ENCODE measurements at places on chromosomes 13 and 19.

- no peak for DNase-seq
Observed at GRCh38 chr19:39692166-39692565, 12.1 kb upstream of the LGALS14 start.

GRCh38 chr13:89214185-89214584 is 1543.0 kb downstream of the SLITRK5 start:
- no peak for DNase-seq

DNA sequence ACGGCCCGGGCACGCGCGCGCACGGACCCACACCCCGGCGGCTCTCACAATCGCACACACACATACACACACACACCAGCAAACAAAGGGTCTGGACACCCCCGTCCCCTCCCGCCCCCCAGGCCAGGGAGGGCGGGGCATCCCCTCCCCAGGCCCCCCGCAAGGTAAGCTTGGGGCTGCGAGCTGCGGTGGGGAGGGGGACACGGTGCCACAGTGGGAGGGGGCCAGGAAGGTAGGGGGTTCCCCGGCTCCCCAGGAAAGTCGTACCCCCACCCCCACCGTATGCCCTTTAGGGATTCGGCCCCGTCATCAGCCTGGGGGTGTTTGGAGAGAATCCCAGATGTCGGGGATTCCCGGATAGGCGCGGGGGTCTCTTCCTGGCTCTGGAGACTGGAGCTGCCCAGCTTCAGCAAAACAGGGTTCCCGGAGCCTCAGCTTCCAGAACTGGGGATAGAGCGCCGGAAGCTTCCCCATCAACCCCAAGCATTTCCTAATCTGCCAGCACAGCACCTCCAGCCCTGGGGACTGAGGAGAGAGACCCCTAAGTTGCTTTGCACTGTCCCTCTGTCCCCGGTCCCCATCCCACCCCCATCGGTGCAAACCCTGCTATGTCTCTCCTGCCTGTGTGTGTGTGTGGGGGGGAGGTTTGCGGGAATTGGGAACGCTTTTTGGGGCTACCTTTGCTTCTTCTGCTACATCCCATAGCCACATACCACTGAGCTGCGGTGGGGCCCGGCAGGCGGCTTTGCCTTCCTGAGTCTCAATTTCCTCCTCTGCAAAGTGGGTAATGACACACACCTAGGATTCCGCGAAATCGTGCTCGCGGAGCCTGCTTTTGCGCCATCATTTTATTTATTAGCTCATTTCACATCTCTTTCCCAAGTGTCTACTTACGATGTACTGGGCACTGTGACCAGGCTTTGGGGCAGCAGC is 1.8 kb upstream of the CDC37 start:
- DNase-seq = no peak

GRCh38 chr13:112700291-112701060 is 10.6 kb downstream of the ATP11A start:
- DNase-seq = no peak

- peak; percentile 44 for DNase-seq
Observed at GRCh38 chr13:99282264-99283231, 24.4 kb upstream of the GPR18 start.

- DNase-seq = no peak
Observed at GRCh38 chr19:7565332-7565731, 29.8 kb downstream of the PNPLA6 start.

DNA sequence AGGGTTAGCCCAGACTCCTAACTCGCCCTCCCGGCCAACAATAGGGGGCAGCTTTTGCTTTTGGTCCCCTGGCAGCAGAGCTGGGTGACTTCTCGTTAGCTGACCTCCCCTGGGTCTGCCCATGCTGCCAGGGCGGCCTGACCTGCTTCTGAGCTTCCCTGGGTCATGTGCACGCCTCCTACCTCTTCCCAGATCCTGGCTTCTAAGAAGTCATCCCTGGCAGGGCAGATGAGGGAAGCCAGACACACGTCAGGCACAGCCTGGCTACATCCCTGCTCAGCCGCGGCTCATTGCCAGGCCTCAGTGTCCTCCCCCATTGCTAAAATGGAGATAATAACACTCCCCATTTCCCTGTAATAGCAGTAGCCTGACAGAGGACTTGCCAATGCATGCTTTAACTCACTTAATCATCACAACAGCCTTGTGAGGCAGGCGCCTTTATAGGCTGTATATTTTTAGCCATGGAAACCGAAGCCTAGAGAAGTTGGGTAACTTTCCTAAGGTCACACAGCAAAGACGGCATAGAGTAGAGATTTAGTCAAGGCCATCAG is 2.1 kb downstream of the KCNK6 start:
- peak; percentile 83 for DNase-seq

DNA sequence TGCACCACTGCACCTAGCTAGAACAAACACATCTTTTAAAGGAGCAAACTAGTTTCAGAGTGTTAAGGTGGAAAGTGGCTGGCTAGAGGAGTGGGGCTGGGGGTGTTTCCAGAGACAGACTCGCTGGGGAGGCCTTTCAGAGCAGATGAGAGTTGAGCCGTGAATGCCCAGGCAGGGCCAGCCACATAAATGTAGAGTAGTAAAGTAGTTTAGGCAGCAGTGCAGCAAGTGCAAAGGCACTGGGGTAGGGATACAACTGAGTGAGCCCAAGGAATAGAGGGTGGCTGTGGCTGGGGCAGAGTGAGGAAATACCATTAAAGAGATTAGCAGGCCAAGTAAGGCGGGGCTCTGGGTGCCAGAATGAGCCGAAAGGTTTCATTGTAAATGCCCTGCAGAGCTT is 72.0 kb downstream of the ALOX5AP start:
- no peak for DNase-seq

GRCh38 chr13:90618133-90618532 is 729.4 kb upstream of the MIR17HG start:
- DNase-seq = no peak

DNA sequence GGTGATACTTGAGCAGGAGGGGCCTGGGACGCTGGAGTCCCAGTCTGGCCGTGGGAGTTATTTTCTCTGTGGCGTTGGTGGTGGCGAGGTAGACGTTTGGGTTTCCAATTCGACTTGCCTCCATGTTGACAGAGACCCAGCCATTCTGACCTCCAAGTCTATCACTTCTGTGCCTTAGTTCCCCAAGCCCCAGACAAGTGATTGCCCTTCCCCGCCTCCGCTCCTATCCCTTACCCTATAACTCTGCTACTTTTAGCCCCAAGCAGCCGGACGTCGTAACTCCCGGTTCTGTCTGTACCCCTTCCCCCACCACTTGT is 549 bp downstream of the TIMM50 start:
- no peak for DNase-seq

DNA sequence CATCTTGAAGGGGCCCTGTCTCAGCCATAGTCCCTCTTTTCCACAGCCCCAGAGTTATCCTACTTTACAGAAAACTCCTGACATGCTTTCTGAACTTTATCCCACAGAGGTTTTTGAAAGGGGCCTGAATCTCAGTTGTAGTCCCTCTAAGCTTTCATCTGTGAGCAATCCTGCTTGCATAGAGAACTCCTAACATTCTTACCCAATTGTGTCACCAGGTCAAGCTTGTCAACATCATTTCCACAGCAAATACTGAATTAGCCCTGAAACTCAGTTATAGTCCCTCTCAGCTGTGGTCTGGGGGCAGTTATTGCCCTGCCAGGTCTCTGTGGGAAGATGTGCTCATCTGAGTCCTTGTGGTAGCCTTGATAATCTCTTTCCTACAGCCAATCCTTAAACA is 2190.3 kb upstream of the PCDH20 start:
- DNase-seq = no peak

GRCh38 chr19:33063753-33064457 is 783 bp downstream of the RHPN2 start:
- DNase-seq = no peak

DNA sequence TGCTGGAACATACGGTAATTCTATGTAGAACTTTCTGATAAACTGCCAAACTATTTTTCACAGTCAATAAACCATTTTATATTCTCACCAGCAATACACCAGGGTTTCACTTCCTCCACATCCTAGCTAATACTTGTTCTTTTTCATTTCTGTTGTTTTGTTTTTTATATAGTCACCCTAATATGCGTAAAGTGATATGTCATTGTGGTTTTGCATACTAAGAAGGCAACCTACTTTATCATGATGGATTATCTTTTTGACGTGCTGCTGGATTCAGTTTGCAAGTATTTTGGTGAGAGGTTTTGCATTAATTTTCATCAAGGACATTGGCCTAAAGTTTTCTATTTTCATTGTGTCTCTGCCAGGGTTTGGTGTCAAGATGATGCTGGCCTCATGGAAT is 1384.1 kb downstream of the UQCRFS1 start:
- DNase-seq = no peak

- DNase-seq = no peak
Observed at GRCh38 chr19:763181-763580, 12.3 kb downstream of the MISP start.

DNA sequence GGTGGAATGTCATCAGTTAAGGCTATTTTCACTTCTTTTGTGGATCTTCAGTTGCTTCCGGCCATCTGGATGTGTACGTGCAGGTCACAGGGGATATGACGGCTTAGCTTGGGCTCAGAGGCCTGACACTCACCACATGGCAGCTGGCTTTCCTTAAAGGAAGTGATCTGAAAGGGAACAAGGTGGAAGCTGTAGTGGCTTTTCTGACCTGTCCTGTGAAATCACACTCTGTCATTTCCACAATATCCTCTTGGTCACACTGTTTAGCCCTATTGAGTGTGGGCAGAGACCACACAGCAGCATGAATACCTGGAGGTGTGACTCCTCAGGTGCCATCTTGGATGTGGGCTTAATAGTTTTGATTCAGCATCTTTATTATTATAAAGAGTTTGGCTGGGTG is 4.5 kb upstream of the BAX start:
- no peak for DNase-seq

DNA sequence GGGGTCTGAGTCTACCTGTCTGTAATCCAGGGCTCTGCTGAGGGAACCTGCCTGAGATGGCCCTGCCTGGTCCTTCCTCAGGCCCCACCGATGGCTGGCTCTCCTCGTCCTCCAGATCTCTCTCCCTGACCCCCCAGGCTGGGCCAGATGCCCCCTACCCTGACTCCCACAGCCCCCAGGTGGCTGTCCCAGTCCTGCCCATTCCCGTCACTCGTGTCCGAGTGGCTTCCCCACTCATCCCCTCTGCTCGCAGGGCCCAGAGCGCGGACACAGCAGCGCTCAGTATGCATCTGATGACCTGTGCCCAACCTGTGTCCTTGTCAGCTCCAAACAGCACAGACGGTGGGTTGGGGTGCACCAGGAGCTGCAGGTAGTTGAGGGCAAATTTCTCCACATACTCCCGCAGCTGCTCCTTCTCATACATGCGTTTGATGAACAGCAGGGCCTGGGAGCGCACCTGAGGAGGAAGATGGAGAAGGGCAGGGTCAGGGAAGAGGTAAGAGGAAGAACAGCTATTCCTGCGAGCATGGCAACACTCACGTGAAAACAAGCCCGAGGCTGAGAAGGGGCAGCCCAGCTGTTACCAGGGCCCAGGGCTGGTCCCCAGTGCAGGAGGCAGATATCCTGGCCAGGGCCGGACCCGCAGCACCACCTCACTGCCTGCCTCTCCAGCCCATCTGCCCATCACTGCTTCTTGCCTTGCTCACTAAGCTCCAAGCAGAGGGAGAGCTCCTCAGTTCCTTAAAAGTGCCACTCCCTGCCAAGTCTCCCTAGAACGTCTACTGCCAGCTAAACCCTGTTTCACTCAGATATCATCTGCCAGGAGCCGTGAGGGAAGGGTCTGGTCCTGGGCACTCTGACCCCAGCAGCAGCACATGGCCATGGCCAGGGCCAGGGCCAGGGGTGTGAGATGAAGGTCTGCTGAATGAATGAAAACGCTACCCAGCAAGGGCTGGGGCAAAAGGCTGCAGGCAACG is 11.1 kb upstream of the RSPH6A start:
- DNase-seq = no peak

GRCh38 chr13:25478186-25478585 is 106.4 kb downstream of the ATP8A2 start:
- DNase-seq = no peak

DNA sequence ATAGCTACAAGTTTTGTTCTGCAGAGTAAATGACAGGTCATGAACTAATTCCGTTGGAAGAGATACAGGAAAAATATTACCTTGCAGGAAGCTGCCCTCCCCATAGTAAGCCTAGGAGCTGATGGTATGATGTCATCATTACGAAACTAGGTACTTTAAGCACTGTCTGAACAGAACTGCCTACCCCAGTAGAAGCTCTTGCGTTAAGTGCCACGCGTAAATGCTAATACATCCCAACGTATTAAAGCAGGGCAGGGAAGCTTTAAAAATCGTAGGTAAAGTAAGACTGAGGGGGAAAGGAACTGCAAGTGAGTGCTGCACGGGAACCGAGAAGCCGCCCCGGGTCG is 572 bp downstream of the UGGT2 start:
- DNase-seq = peak; percentile 64

DNA sequence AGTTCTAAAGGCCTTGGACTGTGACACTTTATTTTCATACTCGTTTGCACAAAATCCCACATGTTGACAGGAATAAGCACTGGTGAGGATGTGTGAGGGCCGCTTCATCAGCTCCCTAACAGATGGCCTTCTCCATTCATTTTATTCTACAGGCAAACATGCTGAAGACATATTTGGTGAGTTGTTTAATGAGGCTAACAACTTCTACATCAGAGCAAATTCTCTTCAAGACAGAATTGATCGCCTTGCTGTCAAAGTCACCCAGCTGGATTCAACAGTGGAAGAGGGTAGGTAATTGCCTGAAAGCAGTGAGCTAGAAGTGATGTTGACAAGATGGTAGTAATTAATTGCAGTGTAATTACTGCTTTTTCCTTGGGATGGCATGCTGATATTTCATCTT is 95.7 kb downstream of the GPR12 start:
- DNase-seq = no peak

DNA sequence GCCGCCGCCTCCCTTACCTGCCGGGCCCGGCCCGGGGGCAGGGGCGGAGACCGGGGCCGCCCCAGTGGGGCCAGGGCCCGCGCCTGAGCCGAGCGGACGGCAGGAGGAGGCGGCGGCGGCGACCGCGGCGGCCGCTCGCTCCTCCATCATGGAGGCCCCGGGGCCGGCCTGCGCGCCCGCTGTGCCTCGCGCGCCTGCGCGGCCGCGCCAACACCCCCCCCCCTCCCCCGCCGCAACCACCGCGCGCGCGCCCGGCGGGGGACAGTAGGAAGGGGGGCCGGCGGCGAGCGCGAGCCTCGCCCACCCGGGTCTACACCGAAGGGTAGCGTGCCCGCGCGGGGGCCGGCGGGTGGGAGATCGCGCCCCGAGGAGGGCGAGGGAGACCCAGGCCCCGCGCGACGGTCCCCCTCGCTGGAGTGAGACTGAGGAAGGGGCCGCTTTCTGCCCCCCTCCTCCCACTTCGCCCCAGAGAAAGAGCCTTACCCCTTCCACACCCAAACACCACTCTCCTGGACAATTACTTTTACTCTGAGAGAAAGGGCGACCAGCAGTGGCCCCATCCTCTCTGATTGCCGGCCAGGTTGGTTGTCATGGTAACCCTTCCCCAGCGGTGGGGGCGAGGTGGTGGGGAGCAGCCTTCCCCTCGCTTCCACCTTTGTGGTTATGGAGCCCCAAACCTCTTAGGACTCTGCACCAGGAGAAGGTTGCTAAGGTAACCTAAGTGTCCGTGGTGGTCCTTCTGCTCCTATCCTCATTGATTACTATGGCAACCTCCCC is at the start of gene STRN4:
STRN4 (minus strand) TSS at position 170 of the 777 bp plus-strand sequence; CDS start at position 150, 20 bp downstream.
- peak; percentile 44 for DNase-seq
